Activated CD8-positive, alpha-beta T cell treated with anti-CD3 and anti-CD28 coated beads, Interleukin-2, amount 10 ng/mL, durations not matched to agents 7 days and 5 days (primary cell): ENCODE measurements at places on chromosomes 1 and 21. TPM values are rescaled to one million over a fixed set of nuclear protein-coding genes. Genes with fewer than 3 reads are reported as not detected.

The LINGO4 gene
- 0.32 TPM for total RNA-seq

DNA sequence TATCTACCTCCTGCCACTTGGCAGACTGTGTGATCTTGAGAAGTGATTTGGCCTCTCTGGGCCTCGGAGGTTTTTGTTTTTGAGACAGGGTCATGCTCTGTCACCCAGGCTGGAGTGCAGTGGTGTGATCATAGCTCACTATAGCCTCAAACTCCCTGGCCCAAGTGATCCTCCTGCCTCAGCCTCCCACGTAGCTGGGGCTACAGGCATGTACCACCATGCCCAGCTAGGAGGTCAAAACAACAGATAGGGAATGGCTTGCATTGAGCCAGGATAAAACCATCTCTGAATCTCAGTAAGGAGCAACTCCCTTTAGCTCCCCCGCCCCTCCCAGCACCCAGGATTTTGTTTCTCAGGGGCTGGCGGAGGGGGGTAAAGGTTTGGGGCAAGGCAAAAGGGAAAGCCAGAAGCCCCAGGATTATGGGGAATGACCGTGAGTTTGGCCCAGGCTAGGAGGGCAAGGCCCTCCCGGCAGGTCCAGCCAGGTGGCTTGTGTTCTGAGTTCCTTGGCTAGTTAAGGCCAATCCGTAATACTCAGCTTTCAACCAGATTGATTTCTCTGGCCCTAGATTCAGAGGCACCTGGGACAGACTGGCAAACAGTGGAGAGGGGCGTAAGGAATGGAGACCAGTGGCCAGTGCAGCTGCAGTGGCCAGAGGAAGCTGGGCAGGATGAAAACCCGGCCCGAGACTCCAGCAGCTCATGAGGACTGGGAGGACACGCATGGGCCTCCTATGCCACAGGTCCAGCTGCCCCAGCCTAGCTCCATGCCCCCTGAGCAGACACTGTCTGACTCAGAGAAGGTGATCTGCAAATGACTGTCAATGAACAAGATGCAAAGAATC is 130.1 kb downstream of the DMRTB1 start:
- H3K4me3 ChIP-seq, result no peak overlapping the region
- H3K27ac ChIP-seq, result no peak overlapping the region
- H3K27me3 ChIP-seq, result peaks cover 12% of the 10 kb centered on the region
- DNase-seq, result no peak

- H3K4me1 ChIP-seq, result no peaks in the 10 kb centered on the region
- no peak for DNase-seq
- peaks cover 2% of the 10 kb centered on the region for H3K27me3 ChIP-seq
- no peak overlapping the region for H3K27ac ChIP-seq
- H3K36me3 ChIP-seq, result no peaks in the 10 kb centered on the region
Measured at GRCh38 chr1:36910886-36911540, 123.3 kb downstream of the GRIK3 start.

- DNase-seq, result no peak
- no peak overlapping the region for H3K27ac ChIP-seq
- H3K4me3 ChIP-seq, result no peak overlapping the region
- no peaks in the 10 kb centered on the region for H3K27me3 ChIP-seq
- no peaks in the 10 kb centered on the region for H3K4me1 ChIP-seq
Measured at GRCh38 chr1:83834621-83835264, 164.2 kb downstream of the TTLL7 start.

The NLRP3 gene
- total RNA-seq, result 4.5 TPM

The SPRTN gene
- total RNA-seq, result 14.4 TPM

The PTCH2 gene
- total RNA-seq, result 1.4 TPM

GRCh38 chr1:7785108-7785507 is 1.0 kb downstream of the PER3 start:
- no peak for DNase-seq
- peak overlapping the region; percentile 22 for H3K27ac ChIP-seq
- peaks cover 7% of the 10 kb centered on the region for H3K27me3 ChIP-seq

DNA sequence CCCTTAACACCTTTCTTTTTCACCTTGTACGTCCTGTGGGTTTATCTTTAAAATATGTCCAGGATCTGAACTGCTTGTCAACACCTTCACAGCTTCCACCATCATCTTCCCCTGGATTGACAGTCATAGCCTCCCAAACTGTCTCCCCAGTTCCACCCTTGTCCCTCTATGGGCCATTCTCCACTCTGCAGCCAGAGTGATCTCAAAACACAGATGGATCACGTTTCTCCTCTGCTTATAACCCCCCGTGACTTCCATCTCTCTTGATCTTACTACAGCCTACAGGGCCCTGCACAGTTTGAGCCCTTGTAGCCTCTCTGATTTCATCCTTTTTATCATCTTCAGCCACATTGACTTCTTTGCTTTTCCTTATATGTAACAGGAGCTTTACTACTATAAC is 4.3 kb downstream of the INSRR start:
- H3K27ac ChIP-seq, result no peak overlapping the region
- no peak for DNase-seq
- H3K4me3 ChIP-seq, result no peak overlapping the region
- H3K27me3 ChIP-seq, result peaks cover 33% of the 10 kb centered on the region
- H3K36me3 ChIP-seq, result no peaks in the 10 kb centered on the region

The PBXIP1 gene
- 48.2 TPM for total RNA-seq

DNA sequence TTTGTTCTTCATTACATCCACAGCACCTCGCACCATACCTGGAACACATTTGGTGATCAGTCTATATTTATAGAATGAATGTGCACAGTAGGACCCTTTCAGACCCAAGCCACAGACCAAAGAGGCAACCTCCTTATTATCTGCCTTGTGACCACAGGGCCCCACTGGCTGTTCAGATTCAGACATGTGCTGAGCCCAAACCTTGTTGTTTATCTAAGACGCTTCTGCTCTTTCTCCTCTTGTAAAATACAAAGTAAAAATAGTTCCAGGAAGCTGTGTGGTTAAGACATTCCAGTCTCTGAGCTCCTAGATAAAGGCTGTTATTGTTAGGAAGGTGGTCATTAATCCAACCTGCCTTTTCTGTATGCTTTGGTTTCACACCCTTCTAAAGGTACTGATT is 3.6 kb upstream of the SCMH1 start:
- H3K4me3 ChIP-seq, result no peak overlapping the region
- H3K27me3 ChIP-seq, result peaks cover 11% of the 10 kb centered on the region
- H3K36me3 ChIP-seq, result no peaks in the 10 kb centered on the region

DNA sequence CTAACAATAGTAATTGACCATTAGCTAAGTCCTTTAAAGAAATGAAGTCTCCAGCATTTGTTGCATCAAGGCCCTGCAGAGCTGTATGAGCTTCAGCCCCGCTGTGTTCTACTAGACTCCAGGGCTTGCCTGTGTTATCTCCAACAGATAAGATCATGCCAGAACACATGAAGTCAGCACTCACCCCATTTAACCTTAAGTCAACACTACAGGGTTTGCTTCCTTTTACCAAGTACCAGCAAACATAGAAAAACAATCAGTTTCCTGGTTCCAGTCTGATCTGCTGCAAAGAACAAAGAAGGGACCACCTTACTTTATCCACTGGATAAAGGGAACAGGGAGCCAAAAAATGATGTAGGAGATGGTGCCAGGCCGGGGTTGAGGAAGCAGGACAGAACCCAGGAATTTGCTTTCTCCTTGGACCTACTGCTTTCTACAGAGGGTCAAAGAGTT is 41.3 kb upstream of the ENAH start:
- H3K27ac ChIP-seq, result no peak overlapping the region
- no peak overlapping the region for H3K4me3 ChIP-seq
- no peaks in the 10 kb centered on the region for H3K27me3 ChIP-seq
- no peaks in the 10 kb centered on the region for H3K4me1 ChIP-seq
- no peak for DNase-seq

DNA sequence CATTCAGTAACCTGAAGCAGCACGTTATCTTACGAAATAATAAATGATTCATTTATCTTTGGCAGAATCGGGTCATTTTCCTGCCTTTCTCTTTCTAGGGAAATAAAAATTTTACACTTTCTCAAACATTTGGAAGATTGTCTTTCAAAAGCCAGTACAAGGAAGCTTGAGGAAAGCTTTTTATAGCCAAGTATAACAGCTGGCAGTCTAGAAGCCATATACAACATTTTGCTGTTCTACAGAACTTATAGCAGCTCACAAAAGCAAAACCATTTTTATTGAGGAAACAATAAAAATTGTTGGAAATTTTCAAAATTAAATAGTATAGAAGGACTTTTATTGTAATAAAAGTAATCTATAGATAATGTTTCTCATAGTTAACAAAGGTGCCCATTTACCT is 448.6 kb downstream of the SMYD3 start:
- H3K36me3 ChIP-seq, result no peaks in the 10 kb centered on the region
- DNase-seq, result no peak
- no peak overlapping the region for H3K4me3 ChIP-seq
- no peaks in the 10 kb centered on the region for H3K4me1 ChIP-seq

DNA sequence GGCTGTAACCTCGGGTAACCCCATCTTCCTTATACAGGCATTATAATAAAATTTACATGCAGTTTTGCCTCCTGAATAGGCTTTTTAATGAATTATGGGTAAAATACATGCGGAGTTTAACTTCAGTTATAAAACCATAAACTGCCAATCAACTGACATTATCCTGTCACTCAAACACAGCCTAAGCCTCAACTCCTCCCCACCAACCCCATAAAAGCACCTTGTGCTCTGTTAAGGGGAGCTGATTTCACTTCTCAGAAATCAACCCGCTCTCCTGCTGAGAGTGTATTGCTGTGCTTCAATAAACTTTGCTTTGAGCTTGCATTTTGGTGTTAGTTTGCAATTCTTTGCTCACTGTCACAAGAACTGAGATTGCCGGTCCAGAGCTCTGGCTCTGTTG is 1812.2 kb downstream of the BRINP3 start:
- H3K27me3 ChIP-seq, result no peaks in the 10 kb centered on the region
- H3K4me3 ChIP-seq, result no peak overlapping the region
- H3K27ac ChIP-seq, result no peak overlapping the region
- DNase-seq, result no peak
- H3K36me3 ChIP-seq, result no peaks in the 10 kb centered on the region
- no peaks in the 10 kb centered on the region for H3K4me1 ChIP-seq

DNA sequence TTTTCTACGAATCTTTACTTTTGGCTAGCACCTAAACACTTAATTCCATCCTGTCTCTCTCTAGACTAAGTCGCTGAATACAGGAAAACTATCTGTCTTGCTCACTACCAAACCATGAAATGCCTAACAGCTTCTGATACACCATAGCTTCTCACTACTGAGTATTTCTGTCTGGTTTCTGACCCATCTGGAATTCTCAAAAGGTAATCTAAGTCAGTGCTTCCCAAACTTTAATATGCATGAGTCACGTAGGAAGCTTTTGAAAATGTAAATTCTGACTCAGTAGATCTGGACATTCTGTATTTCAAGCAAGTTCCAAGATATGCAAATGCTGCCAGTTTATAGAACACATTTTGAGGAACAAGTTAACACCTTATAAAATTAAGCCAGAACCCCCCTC is 9.2 kb upstream of the OVGP1 start:
- H3K4me1 ChIP-seq, result peaks cover 8% of the 10 kb centered on the region
- no peaks in the 10 kb centered on the region for H3K27me3 ChIP-seq
- H3K4me3 ChIP-seq, result no peak overlapping the region
- no peak overlapping the region for H3K27ac ChIP-seq
- peaks cover 38% of the 10 kb centered on the region for H3K36me3 ChIP-seq
- DNase-seq, result no peak

GRCh38 chr21:34567604-34568155 is 47.2 kb downstream of the RCAN1 start:
- H3K27me3 ChIP-seq, result no peaks in the 10 kb centered on the region
- no peaks in the 10 kb centered on the region for H3K36me3 ChIP-seq
- DNase-seq, result no peak
- H3K4me1 ChIP-seq, result no peaks in the 10 kb centered on the region
- no peak overlapping the region for H3K27ac ChIP-seq

- no peaks in the 10 kb centered on the region for H3K36me3 ChIP-seq
- H3K4me1 ChIP-seq, result no peaks in the 10 kb centered on the region
- no peak overlapping the region for H3K4me3 ChIP-seq
- no peak for DNase-seq
- H3K27me3 ChIP-seq, result peaks cover 3% of the 10 kb centered on the region
- H3K27ac ChIP-seq, result no peak overlapping the region
Measured at GRCh38 chr1:116033322-116033721, 57.0 kb downstream of the SLC22A15 start.

The MACF1 gene
- total RNA-seq, result 353 TPM

DNA sequence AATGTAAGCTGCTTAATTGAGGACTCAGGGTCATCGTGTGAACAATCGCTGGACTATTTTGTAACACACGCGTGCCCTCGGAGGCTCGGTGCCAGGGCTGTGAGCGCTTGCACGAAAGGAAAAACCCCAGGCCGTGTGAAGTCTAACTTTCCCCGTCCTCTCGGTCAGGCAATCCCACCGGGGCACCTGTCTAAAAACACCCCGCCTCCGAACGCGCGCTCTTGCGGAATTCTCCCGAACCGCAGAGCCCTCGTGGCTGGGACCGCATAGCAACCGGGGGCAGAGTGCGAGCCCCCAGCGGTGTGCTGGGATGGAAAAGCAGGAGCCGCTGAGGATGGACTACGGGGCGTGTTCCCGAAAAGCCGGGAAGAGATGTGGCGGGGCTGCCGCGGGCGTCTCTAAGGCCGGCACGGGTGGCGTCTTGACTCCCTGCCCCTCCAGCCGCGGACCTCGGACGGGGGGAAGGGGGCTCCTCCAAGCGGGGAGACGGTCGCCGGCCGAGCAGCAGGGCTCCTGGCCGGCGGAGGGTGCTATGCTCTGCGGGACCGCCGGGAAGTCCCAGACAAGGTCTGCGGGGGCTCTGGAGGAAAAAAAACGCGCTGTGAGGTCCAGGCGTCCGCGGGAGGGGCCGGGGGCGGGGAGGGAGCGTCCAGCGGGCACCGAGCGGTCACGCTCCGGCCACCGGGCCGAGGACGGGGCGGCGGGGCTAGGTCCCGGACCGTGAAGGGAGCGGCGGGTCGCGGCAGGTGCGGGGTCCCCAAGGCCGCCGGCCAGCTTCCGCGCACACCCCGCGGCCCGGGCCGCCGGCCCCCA is 936 bp downstream of the ZBTB21 start:
- H3K36me3 ChIP-seq, result peaks cover 21% of the 10 kb centered on the region
- DNase-seq, result peak; percentile 51
- H3K27ac ChIP-seq, result peak overlapping the region; percentile 68
- H3K27me3 ChIP-seq, result peaks cover 23% of the 10 kb centered on the region
- H3K4me1 ChIP-seq, result peaks cover 22% of the 10 kb centered on the region

The NRAS gene
- 51.7 TPM for total RNA-seq

DNA sequence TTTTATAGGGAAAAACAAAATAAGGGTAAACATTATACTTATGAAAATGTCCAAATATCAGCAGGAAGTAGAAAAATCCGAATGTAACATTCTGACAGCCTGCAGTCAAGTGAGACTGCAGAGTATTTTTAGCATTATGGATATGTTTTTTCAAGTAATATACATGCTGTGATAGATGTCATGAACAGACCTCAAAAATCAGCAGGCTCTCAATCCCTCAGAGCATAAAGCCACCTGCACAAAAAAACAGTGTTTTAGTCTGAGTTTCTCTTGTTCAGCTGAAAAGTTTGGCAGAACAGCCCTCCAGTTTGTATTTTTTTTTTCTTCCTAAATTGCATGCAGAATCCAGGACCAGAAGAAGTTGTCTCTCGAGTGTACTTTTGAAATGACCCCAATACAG is 219.1 kb upstream of the FMN2 start:
- no peak for DNase-seq
- no peaks in the 10 kb centered on the region for H3K27me3 ChIP-seq
- no peaks in the 10 kb centered on the region for H3K36me3 ChIP-seq
- H3K4me3 ChIP-seq, result no peak overlapping the region

The CEPT1 gene
- 37.5 TPM for total RNA-seq

- H3K27me3 ChIP-seq, result peaks cover 3% of the 10 kb centered on the region
- no peaks in the 10 kb centered on the region for H3K4me1 ChIP-seq
- H3K27ac ChIP-seq, result no peak overlapping the region
- DNase-seq, result no peak
- H3K4me3 ChIP-seq, result no peak overlapping the region
Measured at GRCh38 chr1:22440582-22440981, 11.1 kb upstream of the ZBTB40 start.

The TTLL7 gene
- 2.1 TPM for total RNA-seq
